ENCODE measurements at places on chromosomes 1 and 21. TPM values are rescaled to one million over a fixed set of nuclear protein-coding genes. Genes with fewer than 3 reads are reported as not detected.

TNFRSF9 gene
- 0.43 TPM for total RNA-seq

RNU1-3 gene
- total RNA-seq = under 0.01 TPM

KCNJ9 gene
- not detected for total RNA-seq

A3GALT2 gene
- not detected for total RNA-seq

TCHH gene
- total RNA-seq = under 0.01 TPM

Measured in fibroblast of villous mesenchyme (primary cell).